ENCODE measurements at places on chromosomes 11 and 22. TPM values are rescaled to one million over a fixed set of nuclear protein-coding genes. Genes with fewer than 3 reads are reported as not detected.

DNA sequence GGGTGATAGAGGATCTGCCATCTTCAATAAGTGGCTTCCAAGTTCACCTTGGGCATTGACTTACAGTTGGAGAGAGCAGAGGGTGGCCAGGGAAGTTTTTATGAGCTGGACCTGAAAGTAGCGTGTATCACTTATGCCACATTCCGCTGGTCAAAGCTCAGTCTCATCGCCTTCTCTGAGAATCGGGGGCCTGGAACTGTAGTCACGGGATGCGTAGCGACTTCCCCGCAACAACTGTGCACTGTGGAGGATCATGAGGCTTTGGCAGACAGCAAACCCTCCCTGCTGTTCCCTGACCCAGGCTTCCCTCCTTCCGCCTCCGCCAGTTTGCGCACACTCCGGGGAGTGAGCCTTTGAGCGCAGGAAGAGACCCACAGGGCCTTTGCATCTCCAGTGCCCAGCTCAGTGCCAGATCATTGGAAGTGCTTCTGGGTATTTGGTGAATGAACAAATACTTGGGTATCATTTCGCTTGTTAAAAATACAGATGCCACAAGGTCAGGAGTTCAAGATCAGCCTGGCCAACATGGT, 95.5 kb downstream of the CEP164 start:
- DNase-seq, result peak; percentile 35

GRCh38 chr22:49359076-49359475, 468.6 kb downstream of the BRD1 start:
- peak; percentile 28 for DNase-seq

PHLDA2 gene
- 15.5 TPM for total RNA-seq

OR5A1 gene
- total RNA-seq, result not detected

DNA sequence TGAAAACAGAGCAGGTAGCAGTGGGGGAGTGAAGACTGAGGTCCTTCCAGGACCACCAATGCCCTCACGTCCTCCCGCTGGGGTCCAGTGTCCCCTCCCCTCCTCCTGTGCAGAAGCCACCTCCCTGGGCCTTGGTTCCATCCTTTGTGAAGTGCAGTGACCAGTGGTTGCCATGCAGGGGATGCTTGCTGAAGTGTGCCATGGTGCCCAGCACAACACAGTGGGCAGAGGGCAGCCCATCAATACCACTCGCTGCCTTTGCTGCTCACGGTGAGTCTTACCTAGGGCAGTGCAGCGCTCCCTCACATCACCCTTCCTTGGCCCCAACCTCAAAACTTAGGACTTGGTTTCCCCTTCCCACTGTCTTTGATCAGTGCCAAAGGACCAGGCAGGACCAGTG, 12.9 kb downstream of the MYEOV start:
- DNase-seq, result peak; percentile 31

DNA sequence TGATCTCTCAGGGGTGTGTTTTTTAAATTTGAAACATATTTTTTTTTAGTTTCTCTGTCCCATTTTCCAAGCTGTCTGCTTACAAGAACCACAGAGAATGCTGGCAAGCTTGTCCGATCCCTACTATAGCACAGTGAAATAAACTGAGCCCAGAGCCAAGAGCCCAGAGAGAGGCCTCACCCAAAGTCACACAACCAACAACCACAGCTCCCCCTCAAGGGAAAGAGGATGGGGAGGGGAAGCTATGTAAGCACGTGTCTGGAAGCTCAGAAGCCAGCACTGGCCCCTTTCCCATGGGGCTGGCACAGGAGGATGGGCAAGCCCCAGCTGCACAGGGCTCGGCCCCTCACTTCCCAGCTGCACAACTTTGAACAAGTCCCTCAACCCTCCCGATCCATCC, 3.2 kb upstream of the SART1 start:
- no peak for DNase-seq

DNA sequence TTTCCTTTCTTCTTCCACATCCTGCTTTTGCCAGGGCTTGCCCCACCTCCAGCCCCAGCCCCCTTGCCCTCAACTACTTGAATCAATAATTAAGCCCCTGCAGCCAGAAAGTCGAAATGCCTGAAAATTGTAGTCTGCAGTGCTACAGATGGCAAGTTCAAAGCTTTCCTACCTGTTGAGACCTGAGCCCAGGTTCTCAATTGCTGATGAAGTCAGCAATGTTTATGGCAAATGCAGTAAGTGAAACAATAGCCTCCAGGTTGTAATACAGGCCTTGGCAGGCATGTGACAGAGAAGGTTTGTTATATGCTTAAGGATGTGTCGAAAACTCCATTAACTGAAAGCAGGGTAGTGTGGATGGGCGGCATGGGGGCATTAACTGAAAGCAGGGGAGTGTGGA, 181.1 kb upstream of the SESN3 start:
- no peak for DNase-seq

TFIP11 gene
- 33.1 TPM for total RNA-seq

DNA sequence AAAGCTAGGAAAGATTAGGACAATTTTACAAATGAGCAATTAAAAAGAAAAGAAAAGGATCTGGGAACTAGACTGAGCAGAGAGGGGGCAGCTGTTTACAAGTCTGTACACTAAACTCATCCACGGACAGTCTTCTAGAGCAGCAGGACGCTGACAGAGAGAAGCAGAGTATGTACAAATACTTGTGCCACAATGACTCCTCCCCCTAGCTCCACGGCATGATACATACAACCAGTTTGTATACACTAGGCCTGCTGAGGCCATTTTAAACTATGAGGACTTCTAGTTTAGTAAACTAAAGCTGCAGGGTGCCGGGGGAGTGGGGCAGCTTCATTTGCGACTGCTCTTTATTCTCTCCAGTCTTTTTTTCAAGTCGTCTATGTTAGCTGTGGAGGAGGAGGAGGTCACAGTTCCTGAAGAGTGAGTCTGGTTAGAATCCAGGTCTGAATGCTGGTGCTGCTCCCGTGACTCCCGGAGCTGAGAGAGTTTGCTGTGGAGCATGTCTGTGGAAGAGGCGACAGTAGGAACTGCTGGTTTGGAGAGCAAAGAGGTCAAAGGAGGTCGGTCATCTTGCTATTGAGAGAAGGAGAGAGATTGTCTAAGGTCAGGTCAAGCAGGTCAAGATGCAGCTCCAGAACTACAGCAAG, 24.8 kb downstream of the F2 start:
- DNase-seq, result no peak

- no peak for DNase-seq
Observed at GRCh38 chr22:40182231-40182835, 4.6 kb downstream of the TNRC6B start.

MS4A6E gene
- not detected for total RNA-seq

C22orf15 gene
- total RNA-seq, result not detected

GRCh38 chr11:65479184-65480145, 19.4 kb upstream of the MALAT1 start:
- DNase-seq, result peak; percentile 45

ALX4 gene
- not detected for total RNA-seq

- DNase-seq, result no peak
Observed at GRCh38 chr11:96168623-96169022, 174.4 kb downstream of the MAML2 start.

SERHL2 gene
- total RNA-seq, result 1.2 TPM
